Effector memory CD4-positive, alpha-beta T cell (primary cell): ENCODE measurements at places on chromosomes 2 and 18.

- H3K4me1 ChIP-seq, result peaks cover 21% of the 10 kb centered on the region
- DNase-seq, result no peak
- no peaks in the 10 kb centered on the region for H3K36me3 ChIP-seq
- no peak overlapping the region for H3K27ac ChIP-seq
- H3K27me3 ChIP-seq, result no peaks in the 10 kb centered on the region
These were observed 242.0 kb downstream of the HAUS1 start for GRCh38 chr18:46346213-46346612.

DNA sequence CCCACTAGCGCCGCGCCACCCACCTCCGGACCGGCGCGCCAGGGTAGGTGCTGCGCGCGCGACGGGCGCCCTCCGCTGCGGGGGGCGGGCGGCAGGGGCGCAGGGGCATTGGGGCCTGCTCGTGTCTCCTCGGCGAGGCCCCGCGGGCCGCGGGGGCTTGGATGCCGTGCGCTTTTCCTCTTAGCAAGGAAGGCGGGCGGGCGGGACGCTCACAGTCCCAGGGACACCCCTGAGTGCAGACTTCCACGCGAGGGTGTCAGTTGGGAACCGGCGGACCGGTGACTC, 748 bp downstream of the TWIST2 start:
- H3K36me3 ChIP-seq, result no peaks in the 10 kb centered on the region
- DNase-seq, result no peak
- peaks cover 4% of the 10 kb centered on the region for H3K27me3 ChIP-seq
- H3K4me1 ChIP-seq, result peaks cover 7% of the 10 kb centered on the region
- no peak overlapping the region for H3K4me3 ChIP-seq

DNA sequence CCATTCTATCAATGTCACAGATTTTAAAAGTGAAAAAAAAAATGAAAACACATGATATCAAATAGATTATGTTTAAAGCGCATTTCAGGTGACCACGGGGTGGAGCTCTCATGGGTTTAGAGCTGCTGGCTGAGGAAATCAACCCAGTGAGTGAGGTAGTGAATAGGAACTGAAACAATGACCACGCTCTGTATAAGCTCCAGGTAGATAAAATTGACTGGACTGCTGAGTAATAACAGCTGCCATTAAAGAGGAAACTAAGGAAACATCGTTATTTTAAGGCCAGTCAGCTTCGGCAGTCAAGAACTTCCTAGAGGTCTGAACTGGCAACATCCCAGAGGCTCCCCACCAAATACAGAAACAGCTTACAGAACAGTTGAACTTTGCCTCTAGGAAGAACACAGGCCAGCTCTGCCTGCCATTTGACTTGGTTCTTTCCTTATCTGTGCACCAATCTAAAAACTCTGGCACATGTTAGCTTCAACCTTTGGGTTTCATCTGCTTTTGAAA, 185.9 kb downstream of the PDE1A start:
- DNase-seq, result no peak
- no peaks in the 10 kb centered on the region for H3K4me1 ChIP-seq

DNA sequence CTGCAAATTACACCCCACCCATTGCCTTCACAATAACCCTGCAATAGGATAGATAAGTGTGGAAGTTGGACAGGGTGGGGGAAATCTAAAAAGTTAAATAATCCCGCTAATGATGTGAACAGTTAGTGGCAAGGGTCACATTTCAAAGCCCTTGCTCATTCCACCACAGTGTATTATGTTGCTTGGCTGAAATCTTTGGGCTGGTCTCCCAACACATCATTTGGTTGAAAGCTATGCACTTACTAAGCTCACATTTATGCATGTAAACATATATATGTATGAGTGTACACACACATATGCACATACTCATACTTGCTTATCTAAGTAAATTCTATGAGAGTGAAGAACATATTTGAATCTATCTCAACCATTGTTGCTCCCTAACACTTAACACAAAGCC, 197.8 kb downstream of the RDH14 start:
- H3K4me1 ChIP-seq, result no peaks in the 10 kb centered on the region
- no peaks in the 10 kb centered on the region for H3K27me3 ChIP-seq
- H3K27ac ChIP-seq, result no peak overlapping the region
- H3K36me3 ChIP-seq, result no peaks in the 10 kb centered on the region
- no peak for DNase-seq

DNA sequence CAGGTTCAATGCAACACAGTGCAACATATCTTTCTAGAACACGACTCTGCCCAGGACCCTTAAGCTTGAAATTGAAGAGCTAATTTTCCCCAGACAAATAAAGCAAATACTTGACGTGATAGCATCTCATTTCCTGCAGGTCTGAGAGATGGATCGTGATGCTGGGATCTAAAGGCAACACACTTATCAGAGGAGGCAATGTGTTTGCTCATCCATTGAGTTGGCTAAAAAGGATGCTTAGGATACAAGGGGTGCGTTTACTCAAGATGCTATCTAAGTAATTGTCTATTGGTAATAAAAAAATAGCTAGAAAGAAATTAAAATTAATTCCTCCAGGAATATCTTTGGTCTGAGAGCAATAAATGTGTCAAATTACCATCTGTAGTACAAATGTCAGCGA, 129.0 kb downstream of the SOCS6 start:
- no peaks in the 10 kb centered on the region for H3K36me3 ChIP-seq
- H3K4me3 ChIP-seq, result no peak overlapping the region

- no peaks in the 10 kb centered on the region for H3K27me3 ChIP-seq
- no peak for DNase-seq
- no peaks in the 10 kb centered on the region for H3K36me3 ChIP-seq
- H3K4me3 ChIP-seq, result no peak overlapping the region
- no peak overlapping the region for H3K27ac ChIP-seq
These were observed 27.8 kb downstream of the KLHL23 start for GRCh38 chr2:169761251-169761969.

GRCh38 chr18:30271716-30272115, 770.8 kb downstream of the DSC3 start:
- no peak overlapping the region for H3K27ac ChIP-seq
- H3K27me3 ChIP-seq, result no peaks in the 10 kb centered on the region
- no peak overlapping the region for H3K4me3 ChIP-seq
- no peak for DNase-seq
- no peaks in the 10 kb centered on the region for H3K36me3 ChIP-seq

DNA sequence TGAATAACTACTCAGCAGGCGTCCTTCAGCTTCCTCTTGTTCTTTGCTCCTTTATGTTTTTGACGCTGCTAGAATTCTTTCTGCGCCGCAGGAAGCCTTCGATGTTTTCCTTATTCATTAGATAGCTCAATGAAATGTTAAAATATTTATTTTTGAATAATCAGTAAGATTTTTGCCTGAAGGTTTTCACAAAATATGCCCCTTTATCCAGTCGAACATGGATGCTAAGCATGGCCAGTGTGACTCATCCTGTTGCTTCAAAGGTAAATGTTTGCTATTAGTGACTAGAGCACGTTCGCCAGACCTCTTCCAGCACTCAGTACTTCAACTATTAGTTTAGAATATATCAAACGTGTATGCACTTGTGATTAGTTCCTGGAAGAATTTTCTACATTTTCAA, 7.6 kb upstream of the MEIS1 start:
- no peaks in the 10 kb centered on the region for H3K4me1 ChIP-seq
- H3K27me3 ChIP-seq, result peaks cover 3% of the 10 kb centered on the region
- H3K4me3 ChIP-seq, result no peak overlapping the region
- H3K36me3 ChIP-seq, result no peaks in the 10 kb centered on the region
- DNase-seq, result no peak

GRCh38 chr2:234075518-234075915, 25.0 kb downstream of the SPP2 start:
- no peak for DNase-seq
- H3K4me3 ChIP-seq, result no peak overlapping the region
- no peaks in the 10 kb centered on the region for H3K4me1 ChIP-seq
- no peaks in the 10 kb centered on the region for H3K36me3 ChIP-seq
- H3K27ac ChIP-seq, result no peak overlapping the region

DNA sequence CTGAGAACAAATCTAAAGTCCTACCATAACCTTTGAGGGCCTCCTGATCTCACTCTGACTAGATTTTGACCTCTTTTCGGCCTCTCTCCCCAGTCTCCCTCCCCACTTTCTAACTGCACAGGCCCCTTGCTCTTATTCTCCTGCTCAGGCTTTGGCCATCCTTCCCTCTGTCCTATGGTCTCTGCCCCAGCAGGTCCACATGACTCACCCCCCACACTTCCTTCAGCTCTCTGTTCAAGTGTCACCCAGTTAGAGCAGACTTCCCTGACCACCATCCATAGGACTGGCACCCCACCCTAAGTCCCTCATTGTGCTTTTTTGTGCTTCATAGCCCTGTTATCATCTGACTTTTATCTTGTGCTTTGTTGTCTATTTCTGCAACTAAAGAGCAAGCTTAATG, 41.2 kb upstream of the NT5C1B start:
- no peak overlapping the region for H3K4me3 ChIP-seq
- DNase-seq, result no peak
- H3K4me1 ChIP-seq, result no peaks in the 10 kb centered on the region
- H3K36me3 ChIP-seq, result no peaks in the 10 kb centered on the region
- no peaks in the 10 kb centered on the region for H3K27me3 ChIP-seq

GRCh38 chr2:88027697-88028389, 11.5 kb upstream of the RNU2-63P start:
- no peak for DNase-seq
- H3K36me3 ChIP-seq, result peaks cover 18% of the 10 kb centered on the region
- no peak overlapping the region for H3K4me3 ChIP-seq
- H3K4me1 ChIP-seq, result no peaks in the 10 kb centered on the region
- H3K27me3 ChIP-seq, result no peaks in the 10 kb centered on the region

DNA sequence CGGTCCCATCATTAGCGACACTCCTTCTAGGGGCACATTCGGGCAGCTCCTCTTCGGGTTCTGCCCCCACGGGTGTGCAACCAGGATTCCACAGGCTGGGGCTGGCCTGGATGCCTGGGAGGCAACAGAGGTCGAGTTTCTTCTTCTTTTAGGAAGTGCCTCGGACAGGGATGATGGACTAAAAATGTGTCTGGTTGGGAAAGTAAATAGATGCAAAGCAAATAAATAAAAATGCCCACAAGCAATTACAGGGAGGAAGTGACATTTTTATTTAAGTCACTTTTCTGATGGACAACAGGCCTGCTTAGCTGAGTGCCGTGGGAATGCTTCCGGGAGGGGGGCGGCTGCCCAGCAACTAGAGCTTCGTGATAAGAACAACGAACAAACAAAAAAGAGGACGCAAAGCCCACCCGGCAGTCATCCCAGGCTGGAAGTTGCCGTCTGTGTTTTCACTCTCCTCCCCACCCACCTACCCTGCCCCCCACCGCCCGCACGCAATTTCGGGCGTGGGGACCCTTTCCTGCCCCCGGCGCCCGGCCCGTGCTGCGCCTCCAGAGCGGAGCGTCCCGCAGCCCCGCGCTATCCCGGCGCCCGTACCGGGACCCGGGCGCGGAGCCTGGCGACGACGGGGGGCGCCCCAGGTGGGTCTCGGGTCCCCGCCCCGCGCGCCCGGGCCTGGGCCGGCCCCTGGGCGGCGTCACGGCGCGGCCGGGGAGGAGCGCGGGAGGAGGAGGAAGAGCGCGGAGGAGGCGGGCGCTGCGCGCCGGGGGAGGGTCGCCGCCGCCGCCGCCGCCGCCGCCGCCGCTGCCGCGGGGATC, 412 bp upstream of the NCK2 start:
- DNase-seq, result peak; percentile 61
- no peaks in the 10 kb centered on the region for H3K27me3 ChIP-seq
- H3K27ac ChIP-seq, result peak overlapping the region; percentile 77
- H3K4me3 ChIP-seq, result peak overlapping the region; percentile 50
- no peaks in the 10 kb centered on the region for H3K36me3 ChIP-seq

- no peak for DNase-seq
- no peaks in the 10 kb centered on the region for H3K4me1 ChIP-seq
- H3K36me3 ChIP-seq, result no peaks in the 10 kb centered on the region
- H3K27ac ChIP-seq, result no peak overlapping the region
These were observed 15.3 kb downstream of the TM4SF20 start for GRCh38 chr2:227363756-227364155.
